Stimulated activated CD4-positive, alpha-beta T cell treated with anti-CD3 and anti-CD28 coated beads, Interleukin-1b, Interleukin-23, amount 100 ng/mL, for 1 hour (primary cell): ENCODE measurements at places on chromosomes 6 and 20.

DNA sequence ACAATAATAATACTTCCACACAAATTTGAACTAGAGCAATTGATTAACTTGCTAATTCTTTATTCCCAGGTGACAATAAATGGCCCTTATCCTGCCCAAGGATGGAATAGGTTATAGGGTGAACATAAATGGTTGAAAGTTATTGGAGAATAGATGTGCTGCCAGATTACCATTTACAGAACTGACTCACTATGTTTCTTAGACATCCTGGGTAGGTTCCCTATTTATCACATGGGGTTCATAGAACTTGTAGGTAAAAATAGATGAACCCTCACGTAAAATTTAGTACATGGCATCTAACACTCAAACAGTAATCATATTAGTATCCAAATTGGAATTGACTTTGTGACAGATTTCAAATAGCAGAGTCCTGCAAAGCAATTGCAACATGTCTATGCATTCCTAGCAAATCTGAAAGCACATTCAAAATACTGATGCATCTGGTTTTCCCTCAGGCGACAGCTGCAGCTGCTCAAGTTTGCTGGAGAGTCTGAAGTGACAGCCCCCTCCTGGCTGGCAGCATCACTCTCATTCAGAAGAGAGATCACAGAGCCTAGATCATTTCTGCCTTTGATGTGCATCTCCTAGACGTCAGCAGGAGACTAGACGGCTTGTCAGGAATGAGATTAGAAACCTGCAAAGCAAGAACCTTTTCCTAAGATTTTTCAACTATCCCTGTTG, 80.2 kb upstream of the RNF217 start:
- no peak for DNase-seq

DNA sequence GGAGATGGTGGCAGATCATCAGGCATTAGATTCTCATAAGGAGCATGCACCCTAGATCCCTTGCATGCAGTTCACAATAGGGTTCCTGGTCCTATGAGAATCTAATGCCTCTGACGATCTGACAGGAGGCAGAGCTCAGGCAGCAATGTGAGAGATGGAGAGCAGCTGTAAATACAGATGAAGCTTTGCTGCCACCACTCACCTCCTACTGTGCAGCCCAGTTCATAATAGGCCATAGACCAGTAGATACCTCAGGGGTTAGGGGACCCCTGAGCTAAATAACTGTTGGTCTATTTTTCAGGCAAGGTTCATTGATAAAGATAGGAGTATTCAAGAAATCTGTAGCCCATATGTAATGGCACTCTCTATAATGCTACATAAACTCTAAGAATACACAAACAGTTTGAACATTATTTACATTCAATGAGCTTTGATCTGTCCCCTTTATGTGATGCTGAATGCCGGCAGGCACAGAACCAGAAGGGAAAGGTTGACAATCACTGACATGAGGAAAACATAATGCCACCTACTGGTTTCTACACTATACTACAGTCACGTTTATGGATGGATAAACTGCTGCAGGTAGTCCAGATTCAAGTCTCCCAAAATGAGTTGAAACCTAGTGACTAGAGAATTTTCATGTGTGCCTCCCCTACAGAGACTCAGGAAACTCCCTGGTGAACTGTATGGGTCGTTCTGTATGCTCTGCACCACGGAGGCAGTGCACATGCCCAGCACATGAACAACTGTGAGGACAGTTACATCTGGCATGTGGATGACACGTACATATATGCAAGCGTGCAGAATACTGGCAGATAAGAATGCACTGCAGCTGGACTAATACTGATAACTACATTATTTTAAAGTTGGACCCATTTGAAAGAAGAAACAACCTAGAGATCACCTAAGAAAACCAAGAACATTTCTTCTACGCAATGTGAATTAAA, 72.0 kb downstream of the DST start:
- no peak for DNase-seq

- DNase-seq, result no peak
Observed at GRCh38 chr6:103198386-103198785, 1661.3 kb downstream of the HACE1 start.

DNA sequence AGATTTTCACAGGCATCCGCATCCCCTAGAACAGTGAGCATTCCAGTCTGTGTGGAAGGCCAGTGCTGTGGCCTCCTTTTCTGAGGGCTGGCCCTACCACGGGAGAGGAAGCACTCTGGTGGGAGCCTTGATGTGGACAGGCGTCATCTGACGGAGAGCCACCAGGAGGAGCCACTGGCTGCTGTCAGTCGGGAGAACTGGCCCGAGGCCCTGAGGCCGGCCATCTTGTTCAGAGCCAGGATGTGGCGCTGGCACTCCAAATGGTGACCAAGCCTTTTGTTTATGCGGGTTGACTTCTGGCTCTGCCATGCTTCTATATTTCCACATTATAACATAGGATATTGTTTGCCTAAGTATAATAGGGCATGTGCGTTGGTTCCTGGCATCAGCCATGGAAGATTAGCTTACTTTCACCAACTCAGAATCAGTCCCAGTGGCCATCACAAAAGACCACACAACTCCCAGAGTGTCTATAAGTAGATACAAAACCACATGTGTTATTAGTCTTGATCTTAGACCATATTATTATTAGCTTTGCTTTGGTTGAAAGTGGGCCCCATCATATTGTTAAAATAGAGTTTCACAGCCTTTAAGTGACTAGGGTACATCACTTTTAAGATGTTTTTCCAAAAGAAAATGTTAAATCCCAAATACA, 273.9 kb upstream of the TAB2 start:
- DNase-seq, result no peak

- DNase-seq, result no peak
Observed at GRCh38 chr20:23293689-23294088, 56.9 kb upstream of the NXT1 start.
